T-helper 22 cell (primary cell): ENCODE measurements at places on chromosomes 6 and 20.

DNA sequence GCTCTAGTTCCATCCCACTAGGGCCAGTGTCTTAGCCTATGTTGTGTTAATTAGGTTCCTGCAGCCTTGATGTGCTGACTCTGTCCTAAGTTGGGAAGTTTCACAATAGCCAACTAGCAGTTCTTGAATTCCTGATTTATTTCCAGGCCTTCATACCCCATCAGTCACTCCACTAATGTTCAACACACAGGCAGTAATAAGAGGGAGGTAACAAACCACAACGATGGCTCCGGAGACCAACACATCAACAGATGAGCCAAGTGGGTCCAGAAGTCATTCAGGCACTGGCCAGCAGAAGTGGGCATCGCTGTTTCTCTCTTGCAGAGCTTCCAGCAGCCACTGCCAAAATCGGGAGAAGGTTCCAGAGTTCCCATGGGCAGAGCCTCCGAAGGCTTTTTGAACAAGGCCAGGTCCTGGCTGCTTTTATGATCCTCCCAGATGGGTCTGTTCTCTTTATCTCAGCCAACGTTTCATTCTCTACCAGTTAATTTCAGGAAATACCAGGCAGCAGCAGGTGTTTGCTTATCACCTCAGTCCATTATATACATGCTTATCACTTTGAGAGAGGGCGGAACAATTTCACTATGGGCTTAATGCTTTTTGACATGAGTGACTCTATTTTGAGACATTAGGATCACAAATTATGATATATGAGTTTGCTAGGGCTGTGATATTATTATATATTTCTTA lies 48.5 kb upstream of the NOP56 start:
- no peak for DNase-seq

DNA sequence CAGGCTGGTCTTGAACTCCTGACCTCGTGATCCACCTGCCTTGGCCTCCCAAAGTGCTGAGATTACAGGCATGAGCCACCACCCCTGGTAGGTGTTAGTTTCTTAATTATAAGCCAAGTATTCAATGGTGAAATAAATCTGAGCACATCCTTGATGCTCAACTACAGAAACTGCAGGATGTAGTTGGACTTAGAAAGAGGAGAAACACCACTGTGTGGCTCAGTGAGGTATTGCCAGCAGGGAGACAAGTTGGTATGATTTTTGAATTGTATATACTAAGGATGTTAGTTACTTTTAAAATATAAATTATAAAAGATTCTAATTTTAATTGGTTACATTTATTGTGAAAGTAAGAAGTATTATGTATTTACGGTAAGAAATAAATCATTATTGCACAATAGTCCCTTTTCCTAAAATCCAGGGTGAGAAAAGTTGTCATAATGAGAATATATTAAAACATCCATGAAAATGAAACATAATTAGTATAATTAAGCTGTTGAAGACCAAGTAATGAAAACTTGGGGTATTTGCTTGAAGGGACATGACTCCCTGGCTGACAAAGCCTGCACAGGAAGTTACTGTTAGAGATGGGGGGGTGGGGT lies 17.6 kb downstream of the SLC18B1 start:
- no peak for DNase-seq

GRCh38 chr6:53916804-53917463 lies 122.1 kb downstream of the LRRC1 start:
- no peak for DNase-seq

GRCh38 chr6:136950436-136951126 lies 28.5 kb downstream of the SLC35D3 start:
- no peak for DNase-seq

DNA sequence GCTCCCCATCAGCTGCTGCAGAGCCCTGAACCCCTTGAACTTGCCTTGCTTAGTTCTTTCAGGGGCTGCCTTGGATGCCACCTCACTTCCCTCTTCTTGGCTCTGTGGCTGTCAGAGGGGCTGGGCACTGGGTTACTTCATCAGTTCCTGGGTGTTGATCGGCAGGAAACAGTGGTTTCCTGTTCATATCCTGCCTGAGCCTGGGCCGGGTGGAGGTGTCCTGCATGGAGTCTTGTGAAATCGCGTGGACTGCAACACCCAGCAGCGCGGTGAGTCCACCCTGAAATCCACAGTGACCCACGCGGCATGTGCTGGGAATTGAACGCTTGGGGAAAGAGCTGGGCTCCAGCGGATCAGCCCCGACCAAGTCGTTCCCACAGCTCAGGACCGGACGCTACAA lies 97.5 kb downstream of the CDH26 start:
- DNase-seq, result peak; percentile 32

- DNase-seq, result no peak
These were observed 31.1 kb downstream of the CNKSR3 start for GRCh38 chr6:154479351-154479769.

DNA sequence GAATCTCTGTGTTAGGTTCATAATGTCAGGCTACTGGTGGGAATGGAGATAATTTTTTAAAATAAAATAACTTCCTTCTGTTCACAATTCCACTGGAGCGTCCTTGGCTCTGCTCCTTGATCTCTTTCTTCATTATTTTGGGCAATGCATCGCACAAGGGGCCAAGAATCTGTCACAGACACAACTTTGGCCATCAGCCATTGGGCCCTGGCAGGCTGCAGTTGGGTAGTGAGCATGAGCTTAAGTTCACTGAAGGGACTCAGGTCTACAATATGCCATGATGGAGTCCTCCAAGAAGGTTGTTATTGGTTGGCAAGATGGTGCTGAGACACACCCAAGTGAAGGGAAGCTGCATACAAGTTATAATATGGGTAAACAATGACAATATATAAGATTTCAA lies 40.0 kb downstream of the CYP39A1 start:
- no peak for DNase-seq

- DNase-seq, result no peak
These were observed 246.9 kb downstream of the PACRG start for GRCh38 chr6:162974685-162975084.

GRCh38 chr20:44426879-44427790 lies 48.5 kb upstream of the TTPAL start:
- DNase-seq, result no peak
